ENCODE measurements at places on chromosomes 1 and 21.

GRCh38 chr1:160904783-160905616 lies 20.0 kb upstream of the ITLN1 start:
- DNase-seq: peak; percentile 20

GRCh38 chr1:42752284-42752683 lies 12.2 kb upstream of the CLDN19 start:
- no peak for DNase-seq

GRCh38 chr1:88321706-88322105 lies 362.4 kb upstream of the PKN2 start:
- DNase-seq: no peak

DNA sequence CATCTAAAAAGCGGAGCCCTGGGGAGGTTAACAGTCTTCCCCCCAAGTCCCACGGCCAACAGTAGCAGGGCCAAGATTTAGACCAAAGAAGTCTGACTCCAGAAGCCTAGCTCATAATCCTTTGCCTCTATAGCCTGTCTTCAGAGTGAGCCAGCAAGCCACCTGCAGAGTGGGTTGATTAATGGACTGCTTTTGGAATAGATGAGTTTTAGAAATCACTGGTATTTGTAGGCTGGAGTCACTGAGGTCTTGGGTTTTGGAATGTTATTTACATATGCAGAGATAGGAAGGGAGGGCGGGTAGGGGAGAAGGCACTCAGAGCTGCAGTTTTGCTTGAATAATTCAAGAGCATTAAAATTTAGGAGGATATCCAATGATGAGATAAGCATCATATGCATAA lies 90.8 kb upstream of the L1TD1 start:
- peak; percentile 3 for DNase-seq

GRCh38 chr1:92940541-92940940 lies 20.7 kb downstream of the DIPK1A start:
- DNase-seq: no peak

DNA sequence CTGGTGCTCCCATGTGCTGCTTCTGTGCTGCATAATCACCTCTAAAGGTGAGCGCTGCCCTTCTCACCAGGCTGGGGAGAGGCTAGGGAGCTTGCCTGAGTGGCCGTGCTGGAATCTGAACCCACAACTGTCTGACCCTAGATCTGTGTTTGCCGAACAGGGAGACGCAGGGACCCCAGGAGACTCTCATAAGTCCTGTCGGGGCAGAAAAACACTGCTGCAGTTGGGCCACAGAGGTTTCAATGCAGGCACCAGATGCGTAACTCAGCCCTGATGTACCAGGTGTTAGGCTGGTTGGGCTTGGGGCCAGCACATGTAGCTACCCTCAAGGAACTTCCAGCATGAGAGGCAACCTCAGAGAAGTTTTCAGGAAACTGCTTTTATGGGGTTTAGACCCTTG lies 49.5 kb upstream of the DMRTB1 start:
- peak; percentile 80 for DNase-seq

DNA sequence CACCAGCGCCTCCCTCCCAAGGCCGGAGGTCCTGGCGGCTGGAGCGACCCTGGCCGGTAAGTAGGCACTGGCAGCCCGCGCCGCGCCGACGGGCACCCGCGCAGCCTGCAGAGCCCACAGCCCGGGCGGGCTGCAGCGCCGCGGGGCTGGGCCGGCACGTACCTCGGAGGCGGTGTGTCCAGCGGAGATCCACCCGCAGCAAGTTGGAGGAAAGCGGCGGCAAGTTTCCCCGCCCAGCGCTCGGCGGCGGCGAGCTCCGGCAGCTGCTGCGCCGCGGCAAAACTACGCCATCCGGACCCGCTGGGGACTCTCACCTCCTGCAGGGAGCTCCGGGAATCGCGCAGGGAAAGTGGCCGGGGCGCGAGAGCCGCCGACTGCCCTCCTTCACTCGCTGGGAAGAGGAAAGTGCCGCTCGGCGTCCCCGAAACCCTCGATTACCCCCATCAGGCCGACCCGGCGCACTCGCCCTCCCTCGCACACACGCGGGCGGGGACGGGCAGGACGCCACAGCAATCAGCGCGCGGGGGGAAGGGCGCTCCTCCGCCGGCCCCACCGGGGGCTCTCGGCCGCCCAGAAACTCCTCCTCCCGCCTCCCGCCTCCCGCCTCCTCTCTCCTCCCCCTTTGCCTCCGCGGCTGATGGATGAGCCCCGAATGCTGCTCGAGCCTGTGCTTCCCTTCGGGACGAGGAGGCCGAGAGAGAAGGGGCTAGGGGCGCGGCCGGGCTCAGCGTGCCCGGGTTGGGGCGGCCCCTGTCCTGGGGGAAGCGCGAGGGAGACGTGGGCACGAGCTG lies at the start of gene TGFBR3:
Gene TGFBR3, minus strand, starts transcription at position 436 of the 791 bp plus-strand sequence. CDS start 24,620 bp downstream, outside the sequence.
- DNase-seq: peak; percentile 83

- DNase-seq: no peak
Observed at GRCh38 chr1:183946320-183946613, 91.3 kb downstream of the COLGALT2 start.

DNA sequence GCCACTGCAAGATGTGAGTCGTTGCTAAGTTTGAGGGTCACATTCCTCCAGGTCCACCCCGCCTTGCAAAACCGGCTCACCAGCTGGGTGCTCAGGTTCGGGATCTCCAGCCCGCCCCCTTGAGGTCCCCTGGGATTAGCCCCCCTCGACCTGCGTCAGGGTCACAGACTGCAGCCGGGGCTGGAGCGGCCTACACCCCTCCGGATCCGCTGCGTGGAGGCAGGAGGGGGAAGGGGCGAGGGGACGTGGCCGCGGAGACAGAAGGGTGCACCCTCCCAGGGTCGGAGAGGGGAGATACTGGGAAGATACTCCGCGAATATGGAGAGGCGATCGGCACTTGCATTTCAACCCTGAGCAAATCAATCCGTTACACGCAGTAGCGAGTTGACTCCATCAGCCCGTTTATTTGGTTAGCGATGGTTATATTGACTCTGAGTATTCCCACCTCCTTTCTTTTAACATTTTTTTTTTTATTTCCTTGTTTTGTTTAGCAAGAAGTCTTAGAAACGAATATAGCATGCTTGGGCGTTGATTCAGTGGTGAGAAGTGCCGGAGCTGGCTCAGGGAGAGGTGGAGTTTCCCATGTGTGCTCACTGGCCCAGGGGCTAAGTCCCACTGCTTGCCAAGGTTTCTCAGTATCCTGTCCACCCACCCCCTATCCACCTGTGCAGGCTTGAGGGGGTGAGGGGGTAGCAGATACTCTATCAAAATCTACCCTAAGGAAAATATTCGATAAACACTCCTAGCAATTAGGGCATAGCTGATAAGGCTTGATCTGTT lies 997 bp downstream of the IFNAR2 start:
- peak; percentile 55 for DNase-seq

DNA sequence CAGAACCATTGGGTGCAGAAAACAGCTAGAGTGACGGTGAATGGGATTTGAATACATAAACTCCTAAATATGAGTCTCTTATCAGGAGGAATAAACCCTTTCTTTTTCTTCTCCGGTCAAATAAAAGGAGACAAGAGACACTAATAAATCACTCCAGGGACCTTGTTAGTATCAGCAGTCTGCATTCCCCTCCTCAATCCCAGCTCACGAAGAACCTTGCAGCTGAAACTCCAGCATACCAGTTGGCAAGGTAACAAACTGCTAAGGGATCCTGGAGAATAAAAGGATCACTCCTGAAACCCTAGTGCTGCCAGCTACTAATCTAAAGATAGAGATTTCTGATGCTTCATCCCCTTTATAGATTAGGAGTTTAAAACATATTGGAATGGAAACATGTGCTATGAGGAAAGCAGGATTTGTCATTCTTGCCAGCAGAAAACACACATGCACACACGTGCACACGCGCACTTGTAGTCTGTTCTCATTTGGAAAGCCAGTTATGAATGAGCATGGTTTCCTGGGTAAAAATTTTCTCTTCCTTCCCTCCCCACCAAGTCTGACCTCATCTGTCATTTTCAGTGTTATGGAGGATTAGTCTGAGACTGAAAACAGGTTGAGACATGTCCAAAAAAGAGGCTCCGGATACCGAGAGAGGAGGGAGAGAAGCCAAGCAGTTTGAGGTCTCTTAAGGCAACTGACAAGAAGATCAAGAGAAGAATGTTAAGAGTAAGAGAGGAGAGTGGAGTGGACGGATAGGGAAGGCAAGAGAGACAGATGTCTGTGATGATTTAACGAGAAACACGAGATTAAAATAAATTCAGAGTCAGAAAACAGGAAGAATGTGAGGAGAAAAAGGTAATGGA lies 10.9 kb downstream of the IER5 start:
- DNase-seq: no peak

GRCh38 chr21:29430030-29430429 lies 131.3 kb downstream of the BACH1 start:
- no peak for DNase-seq

DNA sequence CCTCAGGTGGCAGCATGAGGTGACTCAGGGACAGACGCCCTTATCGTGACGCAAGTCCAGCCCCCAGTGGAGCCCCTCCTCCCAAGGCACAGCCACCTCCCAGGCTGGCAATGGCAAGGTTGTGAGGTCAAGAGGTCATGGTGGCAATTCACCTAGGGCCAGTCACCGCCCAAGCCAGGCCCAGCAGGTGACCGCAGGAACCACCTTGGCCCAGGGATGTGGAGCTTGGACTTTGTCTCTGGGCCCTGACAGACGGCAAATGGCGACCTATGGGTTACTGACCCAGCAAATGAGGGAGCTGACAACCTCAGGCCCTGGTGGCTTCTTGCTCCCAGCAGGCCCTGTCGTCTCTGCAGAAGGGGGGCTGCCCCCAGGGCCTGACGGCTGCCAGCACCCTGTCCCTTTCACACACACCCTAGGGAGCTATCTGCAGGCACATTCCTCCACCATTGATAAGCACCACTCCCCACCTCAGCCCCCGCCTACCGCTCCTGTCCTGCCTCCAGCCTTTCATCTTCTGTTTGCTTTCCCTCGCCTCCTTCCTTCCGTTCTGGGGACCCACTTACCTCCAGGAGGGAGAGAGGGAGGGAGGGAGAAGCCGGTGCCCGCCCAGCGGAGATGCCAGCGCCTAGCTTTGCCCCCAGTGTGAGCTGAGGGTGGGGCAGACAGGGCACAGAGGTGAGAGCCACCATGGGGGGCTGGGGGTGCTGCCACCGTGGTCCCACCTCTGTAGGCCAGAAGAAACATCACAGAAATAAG lies 12.1 kb downstream of the EPHA2 start:
- DNase-seq: peak; percentile 72

GRCh38 chr1:30242722-30243457 lies 480.5 kb downstream of the MATN1 start:
- DNase-seq: peak; percentile 47

DNA sequence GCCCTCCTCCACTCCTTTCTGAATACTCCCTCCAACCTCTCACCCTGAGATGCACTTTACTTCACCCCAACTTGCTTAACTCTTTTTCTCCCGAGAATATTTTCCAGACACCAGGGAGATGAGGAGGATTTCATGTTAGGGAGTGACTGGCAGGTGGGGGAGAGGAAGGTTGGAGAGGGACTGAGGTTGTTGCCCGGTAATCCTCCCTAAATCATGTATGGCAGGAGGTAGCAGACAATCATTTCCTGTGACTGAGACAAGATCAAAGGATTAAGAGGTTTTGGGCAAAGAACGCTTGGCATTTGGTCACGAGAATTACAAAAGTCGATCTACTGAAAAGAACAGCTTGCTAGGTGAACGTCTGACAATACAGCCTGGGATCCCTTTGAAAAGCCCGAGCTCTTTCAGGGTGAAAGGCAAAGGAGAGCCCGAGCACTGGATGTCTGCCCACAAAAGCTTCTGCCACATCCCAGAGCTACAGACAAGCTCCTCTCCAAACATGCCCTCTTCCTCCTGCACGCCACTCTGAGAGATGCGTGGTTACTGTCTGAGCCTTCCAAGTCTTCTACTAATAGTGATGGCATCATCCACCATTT lies 154.1 kb downstream of the DAB1 start:
- DNase-seq: no peak

GRCh38 chr21:34998176-34998575 lies 50.9 kb downstream of the RUNX1 start:
- DNase-seq: no peak

- no peak for DNase-seq
Observed at GRCh38 chr1:207191776-207192175, 87.7 kb downstream of the C4BPA start.

GRCh38 chr1:21586222-21586621 lies 77.0 kb downstream of the ALPL start:
- peak; percentile 49 for DNase-seq

DNA sequence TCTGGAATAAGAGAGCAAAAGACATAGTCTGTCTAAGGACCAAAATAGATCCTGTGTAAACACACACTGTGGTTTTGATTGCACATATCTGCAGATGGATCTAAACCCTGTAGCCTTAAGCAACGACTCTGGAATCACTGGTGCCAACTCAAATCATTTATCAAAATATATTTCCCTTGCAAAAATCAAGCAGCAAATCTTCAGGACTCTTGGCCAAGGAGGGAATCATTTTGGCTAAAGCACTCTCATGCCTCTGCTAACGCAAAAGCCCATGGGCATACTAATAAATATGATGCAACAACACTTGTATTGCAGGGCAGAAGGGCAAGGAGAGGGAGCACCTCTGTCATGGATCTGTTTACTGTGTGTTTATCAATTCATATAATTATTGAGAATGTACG lies 155.4 kb upstream of the DUSP10 start:
- DNase-seq: no peak

DNA sequence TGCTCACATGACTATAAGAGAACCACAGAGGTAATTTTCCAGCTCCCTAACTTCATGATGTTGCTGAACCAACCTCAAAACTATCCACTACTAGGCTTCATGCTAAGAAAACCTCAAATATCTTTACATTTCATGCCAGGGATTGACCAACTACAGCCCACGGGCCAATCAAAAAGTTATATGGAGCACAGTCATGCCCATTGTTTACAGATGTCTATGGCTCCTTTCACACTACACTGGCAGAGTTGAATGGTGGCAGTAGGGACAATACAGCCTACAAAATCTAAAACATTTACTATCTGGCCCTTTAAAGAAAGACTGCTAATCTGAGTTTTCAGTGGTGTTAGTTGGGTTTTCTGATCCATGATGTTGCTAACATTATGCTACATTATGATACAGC lies 154.8 kb downstream of the TM2D1 start:
- no peak for DNase-seq

DNA sequence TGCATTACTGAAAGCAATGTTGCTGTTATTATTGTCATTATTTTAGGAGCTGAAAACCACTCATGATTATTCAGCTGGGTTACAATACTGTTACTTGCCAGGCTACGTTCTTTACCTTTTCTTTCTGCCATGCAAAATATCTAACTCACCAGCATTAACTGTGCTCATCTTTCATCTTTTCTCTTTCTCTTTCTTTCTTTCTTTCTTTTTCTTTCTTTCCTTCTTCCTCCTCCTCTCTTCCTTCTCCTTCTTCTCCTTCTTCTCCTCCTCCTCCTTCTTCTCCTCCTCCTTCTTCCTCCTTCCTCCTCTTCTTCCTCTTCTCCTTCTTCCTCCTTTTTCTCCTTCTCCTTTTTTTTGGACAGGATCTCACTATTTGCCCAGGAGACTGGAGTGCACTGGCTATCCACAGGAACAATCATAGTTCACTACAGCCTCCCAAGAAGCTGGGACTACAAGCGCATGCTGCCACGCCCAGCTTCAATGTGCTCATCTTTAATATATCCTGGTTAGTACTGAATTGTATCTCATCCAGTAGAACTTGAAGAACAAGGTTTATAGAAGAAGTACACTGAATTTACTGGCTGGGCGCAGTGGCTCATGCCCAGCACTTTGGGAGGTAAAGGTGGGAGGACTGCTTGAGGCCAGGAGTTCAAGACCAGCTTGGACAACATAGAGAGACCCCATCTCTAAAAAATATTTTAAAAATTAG lies 6.9 kb upstream of the ZMYM4 start:
- no peak for DNase-seq

Data from ELF-1 (cell line).